Anterior cingulate cortex (tissue), 58 donors: ENCODE measurements at places on chromosomes 5 and 9.

GRCh38 chr9:84778570-84778969, 109.0 kb downstream of the NTRK2 start:
- DNase-seq, result no peak

GRCh38 chr5:75435096-75435495, 76.3 kb downstream of the CERT1 start:
- DNase-seq, result no peak

- DNase-seq, result no peak
Measured at GRCh38 chr5:116365006-116365496, 209.6 kb downstream of the SEMA6A start.

GRCh38 chr5:143349177-143349576, 54.3 kb downstream of the NR3C1 start:
- no peak for DNase-seq

DNA sequence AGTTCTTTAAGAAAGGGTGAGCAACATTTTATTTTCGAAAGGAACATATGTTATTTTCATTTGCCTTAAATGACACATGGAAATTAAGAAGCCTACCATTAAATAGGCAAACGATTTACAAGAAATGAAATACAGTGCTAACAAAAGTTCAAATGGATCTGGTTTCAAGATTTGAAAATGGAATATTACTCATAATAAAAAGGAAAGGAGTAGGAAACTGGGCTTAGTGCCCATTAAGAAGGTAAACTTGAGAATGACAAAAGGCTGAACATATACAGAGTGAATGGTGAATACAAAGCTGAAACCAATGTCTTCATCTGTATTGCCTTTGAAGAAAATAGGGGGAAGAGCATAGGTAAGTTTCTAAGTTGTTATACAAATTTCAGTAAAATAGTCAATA, 974.2 kb upstream of the C9orf72 start:
- DNase-seq, result no peak

GRCh38 chr5:96124589-96124988, 162.9 kb upstream of the ELL2 start:
- DNase-seq, result no peak

DNA sequence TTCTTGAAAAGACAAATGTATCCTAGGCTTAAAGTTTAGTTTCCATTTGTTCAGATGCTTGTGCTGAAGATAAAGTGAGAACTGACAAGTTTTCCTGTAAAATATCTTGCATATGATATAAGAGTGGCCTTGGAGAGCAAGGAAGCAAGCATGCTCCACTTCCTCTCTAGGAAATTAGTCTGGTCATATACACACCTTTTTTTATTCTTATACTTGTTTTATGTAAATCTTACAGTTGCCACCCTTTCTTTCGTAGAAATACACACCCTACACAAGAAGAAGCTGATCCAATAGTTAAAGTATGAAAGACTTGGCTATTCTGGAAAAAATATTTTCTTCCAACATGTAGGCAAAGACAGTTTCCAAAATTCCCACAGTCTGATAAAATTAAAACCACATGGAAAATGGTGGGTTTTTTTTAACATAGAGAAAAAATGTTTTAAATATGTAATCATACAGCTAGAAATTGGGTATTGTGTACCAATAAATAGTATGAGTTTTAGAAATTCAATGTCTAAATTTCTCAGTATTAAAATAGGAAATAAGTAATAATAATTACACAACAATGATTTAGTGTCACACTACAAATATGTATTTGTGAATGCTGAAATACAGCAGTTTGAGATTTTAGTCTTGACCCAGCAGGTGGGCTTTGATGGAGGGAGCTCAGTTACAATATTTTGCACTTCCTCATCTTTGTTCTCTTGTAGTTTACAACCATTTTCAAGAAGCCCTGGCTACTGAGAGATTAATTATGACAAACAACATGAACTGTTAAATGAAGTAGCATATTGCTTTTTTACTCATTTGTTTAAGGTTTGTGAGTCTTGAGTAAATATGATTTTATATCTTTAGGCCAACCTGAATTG, 185.7 kb upstream of the GNA14 start:
- no peak for DNase-seq

DNA sequence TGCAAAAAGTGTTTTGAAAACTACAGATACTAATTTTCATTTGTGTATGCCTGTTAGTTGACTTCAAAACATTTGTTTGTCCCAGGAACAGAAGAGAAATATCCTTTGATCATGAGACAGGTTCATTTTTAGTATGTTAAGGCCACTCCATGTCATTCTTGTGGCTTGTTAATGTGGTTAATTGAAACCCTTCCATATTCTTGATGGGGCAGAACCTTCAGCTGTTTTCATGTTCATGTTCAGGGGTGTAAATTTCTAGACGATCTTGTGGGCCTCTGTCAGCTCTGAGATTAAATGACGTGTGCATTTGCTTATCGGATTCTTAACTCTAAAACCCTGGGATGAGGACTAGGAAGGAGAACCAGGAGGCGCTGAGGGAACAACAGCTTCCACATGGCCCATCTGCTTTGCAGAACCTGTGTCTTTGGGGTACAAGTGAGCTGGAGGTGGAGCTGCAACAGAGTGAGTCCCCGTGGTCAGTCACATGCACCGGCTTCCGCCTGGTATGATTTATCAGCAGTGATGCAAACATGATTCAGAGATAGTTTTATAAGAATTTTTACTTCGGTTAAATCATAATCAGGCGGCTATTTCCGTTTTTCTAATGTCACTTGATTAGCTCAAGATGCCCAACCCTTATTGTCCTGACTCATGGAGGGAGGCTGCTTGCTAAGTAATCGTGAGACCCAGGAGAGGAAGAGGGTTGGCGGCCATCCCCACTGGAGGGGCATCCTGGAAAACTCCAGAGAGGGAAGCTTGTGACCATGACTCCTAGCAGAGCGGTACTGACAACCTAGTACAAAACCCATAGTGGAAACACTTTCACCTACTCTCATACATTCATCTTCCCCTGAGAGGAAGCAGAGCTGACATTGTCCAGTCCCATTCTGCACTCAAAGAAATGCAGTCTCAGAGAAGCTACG, 138.4 kb downstream of the C9orf152 start:
- DNase-seq, result no peak

DNA sequence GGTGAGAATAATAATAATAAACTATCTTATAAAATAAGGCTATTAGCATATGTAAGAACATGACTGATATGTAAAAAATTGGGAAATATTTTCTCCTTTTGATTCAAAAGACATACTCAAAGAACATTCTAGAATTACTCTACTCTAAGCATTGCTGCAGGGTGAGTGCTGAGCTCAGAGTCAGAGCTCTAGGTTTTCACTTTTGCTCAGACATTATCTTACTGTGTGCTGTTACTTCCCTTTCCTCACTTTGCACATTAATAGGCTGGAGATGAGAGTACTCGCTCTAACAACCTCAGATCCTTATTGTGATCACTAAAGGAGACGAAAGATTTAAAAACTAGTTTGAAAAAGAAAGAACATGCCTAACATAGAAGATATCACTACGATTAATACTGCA, 99.4 kb upstream of the C9orf72 start:
- DNase-seq, result no peak

GRCh38 chr5:82393951-82394350, 115.8 kb upstream of the RPS23 start:
- DNase-seq, result no peak

GRCh38 chr5:7745882-7746610, 104.9 kb downstream of the CFAP90 start:
- DNase-seq, result peak; percentile 22

- DNase-seq, result no peak
Measured at GRCh38 chr5:169838688-169839087, 141.6 kb downstream of the INSYN2B start.

GRCh38 chr9:94824913-94825610, 98.6 kb downstream of the AOPEP start:
- no peak for DNase-seq

DNA sequence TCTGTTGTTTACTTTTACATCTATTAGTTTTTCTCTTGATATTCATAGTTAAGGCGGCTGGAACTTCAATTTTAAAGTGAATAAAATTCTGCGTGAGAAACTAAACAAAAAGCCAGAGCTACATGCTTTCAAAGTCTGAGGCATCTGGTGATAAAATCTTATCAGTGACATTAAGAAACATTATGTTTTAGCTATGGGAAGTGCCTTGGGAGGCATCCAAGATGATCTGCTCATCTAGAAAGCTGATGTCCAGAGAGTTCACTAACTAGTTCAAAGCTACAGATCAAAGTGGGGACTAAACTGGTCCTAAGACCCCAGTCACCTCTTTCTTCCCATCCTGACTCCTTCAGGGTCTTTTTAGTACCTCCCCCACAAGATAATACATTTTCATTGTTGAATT, 37.2 kb downstream of the MRPS27 start:
- DNase-seq, result no peak

DNA sequence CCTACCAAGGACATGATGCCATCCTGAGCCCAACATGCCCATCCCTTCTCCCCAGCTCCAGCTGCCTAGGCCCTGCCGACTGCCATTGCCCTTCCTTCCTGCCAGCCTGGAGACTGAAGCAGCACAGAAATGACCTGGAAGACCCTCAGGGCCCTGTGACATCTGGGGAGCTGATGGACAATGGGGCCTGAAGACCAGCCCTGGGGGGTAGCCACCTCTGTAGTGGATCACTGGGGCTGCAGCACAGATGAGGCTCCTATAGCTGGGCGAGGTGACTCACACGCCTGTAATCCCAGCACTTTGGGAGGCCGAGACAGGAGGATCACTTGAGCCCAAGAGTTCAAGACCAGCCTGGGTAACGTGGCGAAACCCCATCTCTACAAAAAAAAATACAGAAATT, 86.6 kb downstream of the VAV2 start:
- no peak for DNase-seq

DNA sequence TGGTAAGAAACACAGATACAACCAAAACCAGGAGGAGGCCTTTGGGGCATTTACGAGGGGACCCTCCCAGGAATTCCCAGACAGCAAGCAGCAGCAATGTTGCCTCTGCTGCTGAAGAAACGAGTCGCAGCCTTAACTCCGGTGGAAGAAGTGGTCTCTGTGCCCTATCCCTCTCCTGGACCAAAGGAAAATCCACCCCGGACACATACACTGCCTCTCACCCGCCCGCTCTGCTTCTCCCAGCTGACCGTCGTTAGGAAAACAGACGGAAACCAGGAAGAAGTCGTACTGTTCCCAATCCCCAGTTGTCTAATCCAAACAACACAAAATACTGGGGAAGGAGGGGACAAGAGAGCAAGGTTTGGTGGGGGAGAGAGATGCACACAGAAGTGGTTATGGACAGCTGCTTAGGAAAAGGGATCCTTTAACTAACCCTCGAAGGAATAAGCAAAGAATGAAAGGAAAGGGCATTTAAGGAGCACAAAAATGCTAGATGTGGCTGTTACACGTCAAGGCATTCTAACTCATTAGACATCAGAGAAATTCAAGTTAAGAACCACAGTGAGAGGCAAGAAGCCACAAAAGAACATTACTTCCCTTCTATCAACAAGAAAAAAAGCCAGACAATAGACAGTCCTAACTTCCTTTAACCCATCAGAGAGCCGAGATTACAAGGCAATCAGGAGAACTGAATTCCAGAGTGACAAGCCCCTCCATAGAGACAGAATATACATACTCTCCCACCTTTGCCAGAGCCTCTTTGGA, 71.9 kb downstream of the ACTL7B start:
- DNase-seq, result no peak

GRCh38 chr5:96687812-96688453, 25.8 kb downstream of the CAST start:
- DNase-seq, result no peak

- no peak for DNase-seq
Measured at GRCh38 chr9:97934321-97935115, 3.5 kb downstream of the HEMGN start.

GRCh38 chr9:5582835-5583195, 46.1 kb upstream of the RIC1 start:
- no peak for DNase-seq

DNA sequence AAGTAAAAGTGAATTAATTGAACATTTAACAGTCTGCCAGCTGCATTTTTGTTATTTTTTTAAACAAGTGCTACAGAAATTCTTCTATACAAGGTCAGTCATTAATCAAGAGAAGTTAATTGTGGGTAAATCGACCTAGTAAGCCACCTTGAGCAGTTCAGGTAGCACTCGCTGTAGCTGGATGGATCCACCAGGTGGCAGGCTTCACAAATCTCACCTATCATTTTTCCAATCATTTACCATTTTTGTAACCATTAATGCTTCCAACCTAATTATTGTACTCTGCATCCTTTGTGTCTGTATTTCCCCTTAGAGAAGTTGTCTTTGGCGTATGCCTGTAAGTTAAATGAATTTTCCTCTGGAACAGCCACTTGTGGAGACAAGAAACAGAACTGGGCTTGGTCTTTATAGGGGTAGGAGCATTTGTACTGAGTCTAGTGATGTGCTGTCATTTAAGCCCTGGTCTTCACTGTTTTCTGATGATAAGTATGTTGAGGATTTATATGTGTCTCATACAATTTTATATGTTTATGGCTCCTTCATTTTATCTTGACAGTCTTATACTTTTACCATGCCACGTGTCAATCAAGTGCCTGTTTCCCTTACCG, 39.5 kb downstream of the CD180 start:
- DNase-seq, result no peak

- no peak for DNase-seq
Measured at GRCh38 chr5:1834022-1834551, 32.9 kb downstream of the NDUFS6 start.

GRCh38 chr5:96875791-96876291, 459 bp upstream of the ERAP2 start:
- DNase-seq, result no peak

GRCh38 chr9:87551772-87552217, 54.1 kb downstream of the DAPK1 start:
- no peak for DNase-seq

DNA sequence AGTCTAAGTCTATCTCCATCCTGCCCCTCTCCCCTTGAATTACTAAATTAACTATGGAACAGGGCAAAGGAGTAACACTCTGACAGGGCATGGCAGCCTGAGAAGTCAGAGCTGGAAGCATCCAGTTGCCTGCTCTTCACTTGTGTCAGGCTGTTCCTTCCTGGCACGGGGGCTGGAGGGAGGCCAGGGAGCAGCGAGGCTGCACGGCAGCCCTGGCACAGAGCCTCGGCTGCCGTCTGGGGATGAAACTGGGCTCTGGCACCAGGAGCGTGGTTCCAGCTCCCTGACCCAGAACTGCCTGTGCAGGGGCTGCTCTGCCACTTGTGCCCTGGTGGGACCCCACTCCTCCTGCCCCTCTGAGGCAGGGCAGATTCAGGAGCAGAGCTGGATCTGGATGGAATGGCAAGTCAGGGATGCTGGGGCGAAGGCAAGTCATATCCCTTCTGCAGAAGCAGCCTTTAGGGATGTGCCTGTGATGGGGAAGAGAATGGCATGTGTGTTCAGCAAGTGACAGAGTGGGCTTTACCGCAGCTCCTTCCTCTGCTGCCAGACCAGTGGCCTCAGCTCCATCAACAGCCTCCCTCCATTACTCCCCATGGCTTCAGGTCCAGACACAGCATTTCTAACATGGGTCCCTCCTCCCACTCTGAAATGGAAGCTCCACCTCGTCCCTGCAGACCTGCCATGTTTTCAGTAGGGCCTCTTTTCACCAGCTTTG, 42.2 kb upstream of the PDE8B start:
- DNase-seq, result peak; percentile 73

- DNase-seq, result no peak
Measured at GRCh38 chr5:171766875-171767274, 18.7 kb upstream of the SMIM23 start.
